Dermis blood vessel endothelial cell (primary cell): ENCODE measurements at places on chromosomes 1 and 21.

DNA sequence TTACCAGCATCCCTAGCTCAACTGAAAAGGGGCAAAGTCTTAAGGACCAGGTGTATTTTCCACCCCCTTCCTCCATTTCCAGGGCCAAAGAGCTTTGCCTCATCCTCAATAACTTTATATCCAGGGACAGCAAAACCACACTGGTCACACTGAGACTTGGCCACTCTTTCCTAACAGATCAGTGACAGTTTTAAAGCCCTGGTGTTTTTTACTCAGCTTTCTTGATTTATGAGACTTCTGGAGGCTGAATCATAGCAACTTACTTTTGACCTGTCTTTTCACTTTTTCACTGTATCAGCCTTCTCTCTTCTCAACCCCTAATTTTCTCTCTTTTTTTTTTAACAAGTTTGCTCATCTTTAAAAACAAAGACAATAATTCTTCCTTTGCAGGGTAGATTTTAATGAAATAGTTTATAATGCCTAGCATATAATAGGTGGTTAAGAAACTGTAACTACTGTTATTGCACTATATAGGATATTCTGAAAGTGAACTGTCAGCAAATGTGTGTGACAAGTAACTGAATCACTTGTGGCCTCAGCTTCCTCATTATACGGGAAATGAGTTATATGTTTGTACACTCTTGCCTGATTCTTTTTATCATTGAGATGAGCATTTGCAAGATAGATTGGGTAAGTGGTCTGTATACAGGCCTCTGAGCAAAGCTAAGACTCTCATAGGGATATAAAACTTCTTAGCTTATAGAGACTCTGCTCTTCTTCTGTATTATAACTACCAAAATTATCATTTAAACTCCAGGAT, 19.7 kb upstream of the DYNLT5 start:
- DNase-seq, result peak; percentile 35

- DNase-seq, result peak; percentile 51
These were observed 8.9 kb upstream of the RAB3GAP2 start for GRCh38 chr1:220281159-220281574.

GRCh38 chr1:2501041-2501819, 25.1 kb downstream of the PLCH2 start:
- DNase-seq, result no peak

DNA sequence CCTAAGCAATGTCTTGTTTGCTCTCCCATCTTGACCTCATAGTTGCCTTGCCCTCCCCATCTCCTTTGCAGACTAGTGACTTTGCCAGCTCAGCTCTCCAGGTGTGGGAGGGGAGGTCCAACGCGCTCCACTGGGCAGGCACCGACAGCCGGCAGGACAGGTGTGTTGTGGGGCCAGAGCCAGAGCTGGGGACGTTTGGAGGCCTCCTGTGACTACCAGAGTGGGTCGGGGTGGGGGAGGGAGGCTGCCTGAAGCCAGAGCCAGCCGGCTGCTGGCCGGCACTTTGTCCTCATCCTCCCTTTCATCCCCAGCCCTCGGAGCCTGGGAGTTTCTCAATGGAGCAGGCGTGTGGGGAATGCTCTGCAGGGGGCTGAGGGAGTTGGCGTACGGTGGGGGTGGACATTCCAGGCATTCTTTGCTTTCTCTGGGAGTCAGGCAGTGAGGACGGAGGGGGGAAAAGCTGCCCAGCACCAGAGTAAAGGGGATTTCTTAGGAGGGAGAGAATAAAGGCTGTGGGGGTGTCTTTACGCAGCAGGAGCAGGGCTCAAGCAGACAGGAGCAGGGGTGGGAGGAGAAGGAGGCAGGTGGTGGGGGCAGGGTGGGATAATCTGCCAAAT, 20.2 kb downstream of the NUAK2 start:
- DNase-seq, result peak; percentile 83

DNA sequence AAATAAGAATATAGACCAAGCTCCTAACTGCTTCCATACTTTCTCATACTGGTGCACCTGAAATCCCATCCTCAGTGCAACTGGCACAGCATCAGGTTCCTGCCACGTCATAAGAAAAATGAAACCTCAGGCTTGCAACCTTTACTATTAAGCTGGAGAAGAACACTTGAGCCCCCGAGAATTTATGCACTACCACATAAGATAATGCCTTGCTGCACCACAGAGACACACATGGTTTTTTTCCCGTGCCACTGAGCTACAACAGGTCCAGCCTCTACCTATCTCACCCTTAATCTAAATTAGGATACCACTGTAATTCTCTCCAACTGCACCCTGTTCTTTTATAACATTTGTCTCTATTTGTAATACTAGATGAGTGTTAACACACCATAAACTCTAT, 174.5 kb downstream of the DENND1B start:
- DNase-seq, result no peak

DNA sequence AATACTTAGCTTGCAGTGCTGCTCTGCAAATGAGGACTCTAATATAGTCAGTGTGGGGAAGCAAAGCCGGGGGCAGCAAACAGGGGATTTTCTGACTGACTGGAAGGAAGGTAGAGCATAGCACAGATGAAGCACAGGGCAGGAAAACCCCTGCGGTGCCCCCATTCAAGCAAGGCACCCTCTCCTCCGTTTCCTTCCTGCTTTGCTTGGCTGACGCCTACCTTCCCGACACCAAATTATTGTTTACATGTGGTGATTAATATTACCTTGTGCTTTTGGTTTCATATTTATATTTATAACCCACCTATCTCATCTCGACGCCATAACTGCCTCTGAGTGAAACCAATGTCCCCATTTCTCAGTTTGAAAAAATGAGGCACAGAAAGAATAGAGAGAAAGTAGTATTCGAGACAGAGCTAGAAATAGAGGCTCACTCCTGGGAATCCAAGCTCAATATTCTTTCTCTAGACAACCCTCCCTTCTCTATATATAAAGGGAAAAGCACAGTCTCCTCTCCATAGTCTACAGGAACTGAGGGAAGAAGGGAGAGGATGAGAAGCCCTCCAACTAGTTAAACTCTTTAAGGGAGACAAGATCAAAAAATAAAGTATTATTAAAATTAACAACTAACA, 41.3 kb downstream of the PIK3C2B start:
- DNase-seq, result peak; percentile 65

GRCh38 chr1:234509457-234510328, 30.7 kb upstream of the TARBP1 start:
- no peak for DNase-seq

DNA sequence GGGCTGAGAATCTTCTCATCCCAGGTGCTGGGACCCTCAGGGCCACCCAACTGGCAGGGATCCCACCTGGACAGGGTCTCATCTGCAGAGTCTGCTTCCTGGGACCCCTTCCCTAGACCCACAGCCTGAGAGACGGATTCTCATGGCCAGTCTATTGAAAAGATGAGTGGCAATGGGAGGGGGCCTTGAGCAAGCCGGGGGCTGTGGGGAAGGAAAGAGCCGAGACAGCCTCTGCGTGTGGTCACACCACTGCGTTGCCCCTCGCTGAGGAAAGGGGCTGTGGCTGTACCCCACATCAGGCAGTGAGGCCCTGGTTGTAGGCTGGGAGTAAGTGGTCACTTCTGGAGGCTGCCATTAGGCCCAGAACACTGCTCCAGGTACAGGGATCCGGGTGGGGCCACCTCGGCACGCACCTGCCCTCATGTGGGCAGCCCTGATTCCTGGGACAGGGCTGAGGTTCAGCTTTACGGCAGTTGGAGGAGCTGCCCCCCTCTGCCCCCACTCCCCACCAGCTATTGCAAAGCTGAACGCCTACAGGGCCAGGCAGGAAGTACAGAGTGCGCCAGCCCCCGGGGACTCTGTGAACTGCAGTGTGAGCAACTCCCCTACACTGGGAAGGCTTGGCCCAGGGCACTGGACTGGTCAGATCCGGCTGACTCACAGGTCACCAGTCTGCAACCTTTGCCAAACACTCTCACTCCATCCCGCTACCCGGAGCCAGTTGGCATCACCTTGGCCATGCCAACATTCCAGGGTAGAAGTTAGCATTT, 106.9 kb downstream of the RIPK4 start:
- peak; percentile 35 for DNase-seq

- peak; percentile 76 for DNase-seq
These were observed 5.6 kb downstream of the OSBPL9 start for GRCh38 chr1:51622455-51622913.

- DNase-seq, result no peak
These were observed 14.0 kb downstream of the LPGAT1 start for GRCh38 chr1:211816586-211816985.

DNA sequence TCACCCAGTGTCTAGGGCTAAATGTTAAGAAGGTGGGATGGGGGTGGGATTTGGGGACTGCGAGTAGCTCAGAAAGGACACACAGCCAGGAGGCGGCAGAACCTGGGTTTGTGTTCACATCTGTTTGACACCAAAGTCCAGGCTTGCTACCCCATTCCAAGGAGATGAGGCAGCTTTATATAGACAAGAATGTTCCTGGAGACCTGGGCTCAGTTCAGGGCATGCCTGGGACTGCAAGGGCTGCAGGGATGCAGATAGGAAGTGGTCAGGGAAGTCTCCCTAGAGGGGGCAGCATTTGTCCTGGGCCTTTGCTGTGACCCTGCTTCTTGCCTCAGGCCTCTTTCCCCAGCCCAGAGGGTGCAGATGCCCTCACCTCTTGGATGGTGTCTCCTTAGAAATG, 16.3 kb downstream of the PADI3 start:
- no peak for DNase-seq

DNA sequence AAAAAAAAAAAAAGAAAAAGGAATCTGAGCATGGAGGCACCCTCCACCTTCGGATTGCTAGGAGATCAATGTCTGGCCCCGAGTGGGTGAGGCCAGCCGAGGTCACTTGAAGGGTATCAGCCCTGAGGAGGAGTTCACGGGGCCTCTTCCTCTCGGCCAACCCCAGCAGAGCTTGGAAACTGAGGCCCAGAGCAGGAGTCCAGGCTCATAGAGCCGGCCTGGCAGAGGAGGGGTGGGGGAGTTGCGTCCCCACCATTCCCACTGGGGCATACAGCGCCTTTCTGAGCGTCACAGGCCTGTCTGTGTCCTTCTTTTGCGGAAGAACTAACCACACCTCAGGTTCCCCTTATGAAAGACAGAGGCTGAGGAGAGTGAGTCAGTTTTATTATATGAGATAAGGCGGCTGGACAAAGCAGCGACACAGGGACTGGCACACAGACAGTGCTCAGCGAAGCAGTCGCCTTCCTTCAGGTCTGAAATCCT, 17.1 kb upstream of the EPHA2 start:
- DNase-seq, result no peak

GRCh38 chr1:204134103-204134502, 17.7 kb downstream of the ETNK2 start:
- no peak for DNase-seq

- no peak for DNase-seq
These were observed 78.4 kb upstream of the WNT4 start for GRCh38 chr1:22221233-22221780.

DNA sequence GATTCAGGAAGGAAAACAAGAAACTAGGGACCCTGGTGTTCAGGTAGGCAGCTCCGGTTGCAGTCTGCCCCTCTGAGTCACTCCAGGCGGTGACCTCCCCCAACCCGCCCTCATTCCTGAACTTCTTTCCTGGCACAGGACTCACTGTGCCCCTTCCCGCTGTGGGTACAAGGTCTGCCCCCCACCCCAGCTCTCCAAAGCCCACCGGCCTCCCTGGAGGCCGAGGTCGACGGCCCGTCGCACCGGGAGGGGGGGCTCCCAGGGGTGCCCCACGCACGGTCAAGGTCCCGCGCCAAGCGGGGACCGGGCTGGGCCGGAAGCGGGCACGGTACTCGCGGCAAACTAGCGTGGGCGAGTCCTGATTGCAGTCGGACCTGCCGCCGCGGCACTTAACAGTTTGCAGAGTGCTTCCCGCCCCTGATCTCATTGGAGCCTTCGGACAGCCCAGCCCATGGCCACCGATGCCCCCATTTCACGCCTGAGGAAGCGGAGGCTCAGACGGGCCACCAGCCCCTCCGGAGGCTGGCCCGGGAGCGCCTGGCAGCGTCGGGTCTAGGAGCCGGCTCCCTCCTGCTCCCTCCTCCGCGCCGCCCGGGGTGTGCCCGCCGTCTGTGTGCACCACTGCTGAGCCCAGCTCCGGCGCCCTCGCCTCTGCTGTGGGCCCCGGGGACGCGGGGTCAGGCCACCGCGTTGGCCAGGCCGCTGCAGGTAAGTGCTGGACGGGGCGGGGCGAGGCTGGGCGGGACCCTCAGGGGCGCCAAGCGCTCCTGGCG, at the start of gene GJB3:
TSS of gene GJB3 (plus strand) at position 144 of the 773 bp plus-strand sequence. CDS start 3,549 bp downstream, outside the sequence.
- no peak for DNase-seq

DNA sequence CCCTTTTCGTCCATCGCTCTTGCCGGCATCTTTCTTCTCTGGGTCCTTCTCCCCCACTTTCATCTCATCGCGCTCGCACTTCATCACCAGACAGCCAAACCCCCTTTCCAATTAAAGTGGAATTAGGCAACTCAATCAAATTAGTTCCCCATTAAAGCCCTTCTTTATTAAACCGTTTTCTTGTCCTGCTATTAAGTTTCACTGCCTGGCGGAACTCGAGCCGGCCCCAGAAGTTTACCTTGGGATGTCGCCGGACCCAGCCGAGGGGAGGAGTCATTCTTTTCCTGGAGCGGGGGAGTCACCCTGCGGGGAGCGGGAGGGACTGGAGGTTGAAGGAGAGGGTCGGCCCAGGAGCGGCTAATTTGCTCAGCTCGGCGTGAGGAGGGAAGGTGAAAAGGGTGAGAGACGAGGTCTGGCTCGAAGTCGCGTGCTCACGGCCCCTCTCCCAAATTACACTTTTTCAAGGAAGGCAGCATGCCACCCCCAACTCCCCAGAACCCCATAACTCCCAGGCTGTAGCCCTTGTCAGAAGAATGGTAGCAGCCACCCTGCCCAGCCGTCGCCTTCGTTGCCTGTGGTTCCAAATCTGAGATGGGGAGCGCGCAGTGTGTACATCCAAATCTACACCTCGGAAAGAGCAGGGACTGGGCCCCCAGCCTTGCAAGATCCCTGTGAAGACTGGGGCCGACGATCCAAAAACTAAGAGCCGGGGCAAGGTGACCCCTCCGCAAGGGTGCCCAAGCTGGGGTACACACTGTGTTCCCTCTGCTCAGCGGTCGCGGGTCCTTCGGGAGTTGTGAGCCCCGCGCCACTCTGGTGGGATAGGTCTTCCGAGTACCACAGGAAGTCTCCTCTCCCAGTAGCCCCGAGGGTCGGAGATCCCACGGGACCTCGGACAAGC, 6.4 kb downstream of the DMRTA2 start:
- DNase-seq, result no peak

DNA sequence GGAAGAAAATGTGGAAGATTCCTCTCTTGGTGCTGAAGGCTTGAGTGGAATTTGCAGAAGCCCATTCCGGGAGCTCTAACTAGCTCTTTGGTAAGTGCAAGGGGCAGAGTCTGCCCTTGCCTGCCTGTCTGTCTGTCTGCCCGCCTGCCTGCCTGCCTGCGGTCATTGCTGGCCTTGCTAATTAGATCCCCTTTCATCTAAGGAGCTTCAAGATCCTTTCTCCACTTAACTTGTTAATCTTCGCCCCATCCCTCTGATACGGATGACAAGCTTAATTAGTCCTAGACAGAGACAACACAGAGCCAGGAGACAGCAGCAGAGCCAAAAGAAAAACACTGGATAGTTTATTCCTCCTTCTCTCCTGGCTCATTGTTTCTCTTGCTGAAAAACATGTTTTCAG, 80.2 kb upstream of the GADD45A start:
- DNase-seq, result no peak

GRCh38 chr21:25903607-25904006, 168.8 kb downstream of the GABPA start:
- DNase-seq, result no peak

- DNase-seq, result no peak
These were observed 100.4 kb upstream of the USH2A start for GRCh38 chr1:216523449-216524190.
